ENCODE measurements at places on chromosomes 5 and 9.

GRCh38 chr9:111925017-111925770 is 28.6 kb downstream of the UGCG start:
- no peak for DNase-seq

- no peak for DNase-seq
Measured at GRCh38 chr5:169954786-169955185, 25.5 kb downstream of the INSYN2B start.

DNA sequence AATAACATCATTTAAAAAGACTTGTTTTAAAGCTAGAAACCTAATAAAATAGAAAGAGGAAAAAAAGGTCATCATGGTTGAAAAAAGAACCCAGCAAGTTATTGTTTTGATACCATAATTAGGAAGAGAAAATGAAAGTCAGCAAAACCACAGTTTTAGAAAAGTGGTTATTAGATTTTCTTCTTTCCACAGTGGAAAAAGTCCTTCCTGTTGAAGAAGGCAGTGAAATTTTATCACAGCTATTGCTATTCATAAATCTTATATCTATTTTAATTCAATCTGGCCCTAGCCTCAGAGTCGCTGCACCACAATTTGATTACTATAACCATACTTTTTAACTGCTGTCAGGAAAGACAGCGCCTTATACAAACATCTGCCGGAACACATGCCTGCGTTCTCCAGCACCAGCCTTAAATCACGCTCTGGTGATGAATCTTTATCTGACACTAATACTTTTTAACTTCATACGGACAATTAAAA is 60.3 kb downstream of the MAPKAP1 start:
- no peak for DNase-seq

DNA sequence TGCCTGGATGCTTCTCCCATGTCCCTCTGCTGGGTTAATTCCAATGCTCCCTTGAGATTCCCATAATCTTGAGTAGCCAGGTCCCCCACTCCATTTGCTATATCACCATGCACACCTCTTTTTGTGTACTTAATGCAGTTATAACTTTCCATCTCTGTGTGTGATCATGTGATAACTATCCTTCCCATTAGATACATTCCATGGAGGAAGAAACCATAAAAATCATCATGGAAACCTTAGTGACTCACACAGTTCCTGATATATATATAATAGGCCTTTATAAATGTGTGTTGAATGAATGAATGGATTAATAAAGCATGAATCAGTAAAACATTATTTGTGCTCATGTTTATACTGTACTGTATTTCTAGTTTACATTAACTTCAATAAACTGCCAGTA is 104.6 kb downstream of the PCSK5 start:
- DNase-seq, result no peak

GRCh38 chr9:90847971-90848370 is 46.4 kb downstream of the SYK start:
- DNase-seq, result no peak

GRCh38 chr9:84323858-84324257 is 16.7 kb downstream of the SLC28A3 start:
- no peak for DNase-seq

- no peak for DNase-seq
Measured at GRCh38 chr9:136596630-136597031, 50.8 kb upstream of the NOTCH1 start.

- no peak for DNase-seq
Measured at GRCh38 chr5:126403876-126404275, 19.3 kb upstream of the GRAMD2B start.

DNA sequence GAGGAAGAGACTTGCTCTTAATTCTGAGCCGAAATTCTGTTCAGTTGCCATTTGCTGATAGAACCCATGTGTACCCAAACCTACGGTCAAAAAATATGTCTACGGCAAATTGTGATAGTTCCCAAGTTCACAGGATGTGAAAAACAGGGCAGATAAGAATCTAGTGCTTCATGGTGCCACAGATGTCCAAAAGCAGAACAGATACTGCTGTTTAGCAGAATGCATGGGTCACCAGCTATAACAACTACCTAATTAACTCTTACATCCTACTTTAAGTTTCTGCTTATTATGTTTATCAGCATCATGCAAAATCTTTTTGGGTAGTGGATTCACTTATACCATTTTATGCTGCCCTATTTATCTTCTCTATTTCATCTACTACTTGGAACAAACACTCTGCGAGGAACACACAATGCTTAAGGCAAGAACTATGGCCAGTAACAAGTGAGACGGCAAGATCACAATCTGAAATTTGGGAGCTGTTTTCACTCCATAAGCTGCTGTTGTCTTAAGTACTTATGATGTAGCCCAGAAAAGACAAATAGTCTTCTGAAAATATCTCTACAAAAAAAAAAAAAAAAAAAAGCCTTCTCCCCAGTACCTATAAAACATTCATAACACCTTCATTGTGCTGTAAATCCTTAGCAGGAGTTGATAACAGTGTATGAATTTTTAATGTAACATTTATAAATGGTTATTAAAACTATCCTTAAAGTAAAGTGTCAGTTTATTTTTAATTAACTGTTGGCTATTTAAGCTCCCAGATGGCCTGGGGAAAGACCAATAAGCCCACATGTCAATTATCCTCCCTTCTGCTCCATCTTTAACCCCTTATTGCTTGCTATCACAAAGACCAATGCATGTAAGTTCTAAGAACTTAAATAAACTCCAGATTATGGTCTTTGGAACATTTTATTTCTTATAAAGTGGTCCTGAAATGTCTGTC is 232.3 kb downstream of the TLR4 start:
- no peak for DNase-seq

GRCh38 chr9:128216781-128217553 is 13.8 kb downstream of the DNM1 start:
- no peak for DNase-seq

DNA sequence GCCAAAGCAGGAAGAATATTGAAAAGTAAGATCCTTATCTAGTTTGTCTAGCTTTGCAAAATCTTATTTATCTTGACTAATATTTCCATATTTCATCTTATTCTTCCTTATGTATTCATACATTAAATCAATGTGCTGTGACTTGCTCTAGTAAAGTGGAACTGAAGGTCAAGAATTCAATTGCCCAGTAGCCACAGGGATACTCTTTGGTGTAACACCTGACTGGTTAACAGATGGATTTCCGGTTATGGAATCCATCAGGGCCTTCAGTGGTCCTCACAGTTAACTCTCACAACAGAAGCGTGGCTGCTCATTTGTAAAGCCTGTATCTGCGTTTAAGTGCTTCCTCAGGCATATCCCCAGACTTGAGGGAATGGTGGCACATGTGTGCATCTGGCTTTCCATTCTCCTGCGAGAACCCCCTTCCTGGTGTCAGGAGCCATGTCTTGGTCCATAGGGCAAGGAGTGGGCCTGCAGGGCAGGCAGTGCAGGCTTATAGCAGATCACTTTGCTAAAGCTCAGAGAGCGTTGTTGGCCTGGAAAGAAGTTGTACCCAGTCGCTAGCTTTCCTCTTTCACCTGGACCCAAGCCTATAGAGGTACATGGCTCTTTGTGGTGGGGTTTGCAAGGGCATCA is 99.2 kb downstream of the HSPA4 start:
- no peak for DNase-seq

Measured in SW 1271 (cell line).